ENCODE measurements at places on chromosomes 13 and 19.

DNA sequence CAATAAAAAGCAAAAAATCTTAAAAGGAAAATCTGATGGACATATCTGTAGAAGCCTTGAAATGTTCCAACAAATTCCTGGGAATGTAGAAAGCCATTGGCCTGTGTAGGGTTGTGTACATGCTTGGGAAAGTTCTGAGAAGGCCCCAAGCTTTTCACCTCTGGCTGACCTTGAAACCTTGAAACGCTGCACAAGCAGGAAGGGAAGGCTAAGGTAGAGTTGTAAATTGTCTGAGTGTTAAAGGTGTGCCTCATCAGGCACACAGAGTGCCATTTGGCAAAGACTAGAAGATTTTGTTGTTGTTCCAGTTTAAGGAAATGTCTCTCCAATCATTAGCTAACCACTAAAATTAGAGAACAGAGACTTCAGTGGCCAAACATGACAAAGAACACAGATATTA lies 10.4 kb downstream of the TSKS start:
- no peak for DNase-seq

GRCh38 chr13:44266305-44266704 lies 107.3 kb upstream of the SERP2 start:
- no peak for DNase-seq

GRCh38 chr19:7328647-7329046 lies 20.1 kb upstream of the ARHGEF18 start:
- DNase-seq, result no peak

DNA sequence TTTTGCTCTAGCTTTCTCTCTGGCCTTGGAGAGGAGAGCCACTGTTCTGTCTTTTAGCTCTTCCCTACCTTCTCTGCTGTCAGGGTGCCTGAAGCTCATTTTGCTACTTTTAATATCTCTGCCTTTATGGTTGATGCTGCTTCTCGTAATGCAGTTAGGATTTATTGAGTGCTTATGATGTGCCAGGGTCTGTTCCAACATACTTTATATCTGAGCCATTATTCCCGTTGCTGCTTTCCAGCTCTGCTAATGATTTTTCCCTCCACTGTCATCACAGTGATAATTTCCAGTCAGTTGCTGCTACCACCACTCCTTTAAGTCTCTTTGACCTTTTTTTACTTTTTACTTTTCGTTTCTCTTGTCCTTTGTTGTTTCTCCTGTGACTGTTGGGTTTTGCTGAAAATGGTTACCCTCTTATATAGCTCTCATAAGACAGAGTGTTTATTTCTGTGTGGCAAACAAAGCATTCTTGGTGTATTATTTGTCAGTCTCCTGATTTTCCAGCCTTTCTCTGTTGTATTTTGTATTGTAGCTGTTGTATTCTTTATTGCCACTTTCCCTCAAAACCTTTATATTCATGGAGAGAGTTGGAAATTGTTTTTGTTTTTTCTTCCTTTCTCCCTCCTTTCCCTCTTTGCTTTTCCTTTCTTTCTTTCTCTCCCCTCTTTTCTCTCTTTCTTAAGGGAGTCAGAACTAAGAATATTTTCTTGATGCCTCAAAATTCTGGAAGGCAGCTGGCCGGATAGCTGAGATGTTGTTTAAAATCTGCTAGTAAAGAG lies 37.4 kb downstream of the COG6 start:
- DNase-seq, result no peak

- no peak for DNase-seq
These were observed 6.9 kb downstream of the KANK3 start for GRCh38 chr19:8336072-8336569.

- DNase-seq, result no peak
These were observed 17.3 kb upstream of the SUPT20H start for GRCh38 chr13:37076818-37077217.

- no peak for DNase-seq
These were observed 1.5 kb downstream of the NEK5 start for GRCh38 chr13:52127378-52127777.

DNA sequence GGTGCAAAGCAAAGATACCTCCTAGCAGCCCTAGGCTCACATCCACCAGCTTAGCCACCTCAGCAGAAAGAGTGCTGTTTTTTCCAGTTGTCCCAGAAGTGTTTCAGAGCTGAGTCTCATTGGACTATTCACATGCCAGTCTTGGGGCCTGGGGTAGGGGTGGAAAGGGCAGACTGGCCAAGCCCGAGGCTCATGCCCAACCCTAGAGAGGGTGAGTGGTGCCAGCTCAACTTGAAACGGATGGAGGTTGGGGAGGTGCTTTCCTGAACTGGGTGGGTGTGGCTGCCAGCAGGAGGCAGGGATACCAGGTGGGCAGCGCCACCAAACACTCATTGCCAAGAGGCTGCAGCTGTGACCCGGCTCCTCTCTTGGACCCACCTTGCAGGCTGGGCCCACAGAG lies 116.9 kb downstream of the DPF1 start:
- no peak for DNase-seq

GRCh38 chr13:105276571-105276970 lies 1258.9 kb downstream of the EFNB2 start:
- no peak for DNase-seq

DNA sequence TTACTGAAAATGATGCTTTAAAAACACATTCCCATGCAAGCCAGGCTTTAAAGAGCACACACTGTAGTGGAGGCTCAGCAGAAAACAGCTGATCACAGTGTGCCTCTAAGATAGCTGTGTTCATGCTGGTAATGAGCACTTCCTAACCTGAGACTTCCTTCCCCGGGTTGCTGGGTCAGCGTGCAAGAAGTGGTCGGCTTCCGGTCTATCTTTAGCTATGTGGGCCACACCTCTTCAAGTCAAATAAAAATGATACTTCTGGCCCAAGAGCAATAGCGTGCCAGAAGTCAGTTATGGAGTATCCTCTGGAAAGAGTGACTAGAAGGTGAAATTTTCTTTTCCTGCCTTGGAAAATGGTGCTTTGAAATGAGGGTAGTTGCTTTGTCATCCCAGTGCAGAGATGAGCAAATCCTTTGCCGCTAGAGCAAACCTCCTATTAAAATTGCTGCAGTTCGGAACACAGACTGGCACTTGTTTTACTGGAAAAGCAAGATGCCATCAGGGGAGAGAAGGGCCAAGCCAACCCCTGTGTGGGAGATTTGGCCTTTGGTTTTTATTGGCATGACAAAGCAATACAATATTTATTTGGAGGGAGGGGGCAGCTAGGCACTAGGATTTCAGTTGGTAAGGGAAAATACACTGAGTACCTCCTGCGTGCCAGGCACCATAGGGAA lies 64.2 kb downstream of the ARHGAP35 start:
- no peak for DNase-seq

- DNase-seq, result no peak
These were observed 14.8 kb downstream of the RABAC1 start for GRCh38 chr19:41944336-41944735.

DNA sequence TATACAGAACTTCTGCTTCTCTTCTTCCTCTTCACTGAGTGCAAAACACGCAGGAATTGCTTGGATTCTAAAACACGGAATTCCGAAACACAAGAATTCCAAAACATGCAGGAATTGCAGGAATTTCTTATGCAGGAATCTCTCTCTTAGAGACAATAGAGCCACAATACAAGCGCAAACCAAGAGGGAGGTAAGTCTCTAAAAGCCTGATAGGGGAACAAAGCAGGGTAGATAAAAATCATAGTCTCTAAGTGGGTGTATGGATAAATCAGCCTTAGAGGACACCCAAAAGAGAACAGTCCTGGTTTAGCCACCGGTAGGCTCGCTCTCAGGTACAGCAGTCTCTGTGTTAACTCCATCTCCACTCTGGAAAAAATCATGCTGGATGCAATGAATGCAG lies 112.9 kb downstream of the LHFPL6 start:
- no peak for DNase-seq

DNA sequence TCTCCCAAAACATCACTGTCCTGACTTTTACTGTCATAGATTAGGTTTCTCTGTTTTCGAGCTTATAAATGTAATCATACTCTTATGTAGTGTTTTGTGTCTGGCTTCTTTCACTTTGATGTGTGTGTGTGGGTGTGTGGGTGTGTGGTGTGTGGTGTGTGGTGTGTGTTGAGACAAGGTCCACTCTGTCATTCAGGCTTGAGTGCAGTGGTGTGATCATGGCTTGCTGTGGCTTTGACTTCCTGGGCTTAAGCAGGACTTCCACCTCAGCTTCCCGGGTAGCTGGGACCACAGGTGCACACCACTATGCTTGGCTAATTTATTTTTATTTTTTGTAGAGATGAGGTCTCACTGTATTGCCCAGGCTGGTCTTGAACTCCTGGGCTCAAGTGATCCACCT lies 59.6 kb downstream of the PDS5B start:
- DNase-seq, result no peak

DNA sequence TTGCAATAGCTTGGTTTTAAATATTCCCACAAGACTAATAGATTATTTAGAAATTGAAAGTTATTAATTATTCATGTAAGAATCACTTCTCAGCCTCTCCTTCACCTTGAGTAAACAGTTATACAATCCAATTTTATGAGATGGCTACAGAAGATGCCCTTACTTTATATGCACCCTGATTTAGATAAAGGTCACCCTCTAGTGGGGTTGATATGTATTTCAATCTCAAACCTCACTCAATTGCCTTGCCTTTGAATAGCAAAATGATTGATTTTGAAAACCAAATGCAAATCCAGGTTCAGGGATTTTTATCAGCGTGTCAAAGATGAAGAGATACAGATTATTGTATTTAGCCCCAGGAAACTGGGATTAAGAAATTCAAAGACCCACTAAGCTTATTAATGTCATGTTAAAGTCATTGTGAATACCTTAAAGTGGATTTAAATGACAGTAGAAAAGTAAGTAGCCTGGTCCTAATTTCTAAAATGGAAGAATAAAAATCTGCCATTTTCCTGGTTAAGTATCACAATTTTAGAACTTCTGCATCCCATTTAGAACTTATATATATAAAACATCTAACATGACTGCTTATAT lies 305.1 kb downstream of the ITGBL1 start:
- DNase-seq, result no peak

DNA sequence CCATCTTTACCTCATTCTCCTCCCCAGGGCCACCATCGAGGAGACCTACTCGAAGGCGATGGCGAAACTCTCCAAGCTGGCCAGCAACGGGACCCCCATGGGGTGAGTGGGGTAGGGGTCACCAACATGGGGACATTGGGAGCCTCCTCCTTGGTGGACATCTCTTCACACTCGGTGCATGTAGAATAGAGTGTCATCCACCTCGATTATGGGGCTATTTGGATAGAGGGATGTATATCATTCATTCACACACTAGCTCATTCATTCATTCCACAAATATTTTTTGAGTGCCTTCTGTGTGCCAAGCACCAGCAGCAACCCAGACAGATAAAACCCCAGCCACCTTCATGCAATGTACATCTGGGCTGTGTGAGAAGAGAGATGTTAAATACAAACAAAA lies 13.1 kb downstream of the FCHO1 start:
- no peak for DNase-seq

- DNase-seq, result peak; percentile 34
These were observed 4.8 kb downstream of the GPR42 start for GRCh38 chr19:35375505-35376307.

- no peak for DNase-seq
These were observed 33.0 kb upstream of the ZNF808 start for GRCh38 chr19:52494518-52494917.

GRCh38 chr13:105282406-105283285 lies 1252.8 kb downstream of the EFNB2 start:
- no peak for DNase-seq

- DNase-seq, result no peak
These were observed 541 bp downstream of the ASPDH start for GRCh38 chr19:50512999-50513745.

GRCh38 chr13:109235901-109236300 lies 550.5 kb downstream of the IRS2 start:
- DNase-seq, result no peak

GRCh38 chr13:107043021-107043956 lies 475.4 kb upstream of the ARGLU1 start:
- DNase-seq, result no peak

DNA sequence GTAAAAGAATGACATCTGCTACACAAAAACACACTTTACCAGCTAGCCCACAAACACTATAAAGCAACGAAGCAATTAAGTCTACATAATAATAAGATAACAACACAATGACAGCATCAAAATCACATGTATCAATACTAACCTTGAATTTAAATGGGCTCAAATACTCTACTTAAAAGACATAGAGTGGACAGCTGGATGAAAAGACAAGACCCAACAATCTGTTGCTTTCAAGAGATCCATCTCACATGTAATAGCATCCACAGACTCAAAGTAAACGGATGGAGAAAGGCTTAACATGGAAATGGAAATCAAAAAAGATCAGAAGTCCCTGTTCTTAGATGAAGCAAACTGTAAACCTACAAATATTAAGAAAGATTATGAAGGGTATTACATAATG lies 2175.9 kb downstream of the PCDH9 start:
- no peak for DNase-seq

GRCh38 chr19:40416918-40417642 lies 3.9 kb upstream of the PRX start:
- peak; percentile 44 for DNase-seq

DNA sequence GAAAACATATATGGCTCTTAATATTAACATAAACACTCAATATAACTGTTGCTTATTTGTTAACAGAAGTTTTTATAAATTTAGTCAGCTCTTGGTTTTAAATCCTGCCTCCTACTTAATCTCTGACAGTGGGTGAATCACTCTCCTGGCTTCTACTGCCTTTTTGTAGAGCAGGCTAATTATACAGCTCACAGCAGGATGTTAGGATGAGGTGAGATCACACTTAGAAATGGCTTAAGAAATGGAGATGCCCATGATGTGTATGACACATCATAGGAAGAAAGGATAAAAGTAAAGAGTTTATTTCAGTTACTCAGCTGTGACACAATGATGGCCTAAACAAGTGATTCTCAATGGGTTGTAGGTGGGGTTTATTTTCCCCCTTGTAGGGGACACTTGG lies 345.6 kb downstream of the SPRY2 start:
- DNase-seq, result no peak

GRCh38 chr19:54456423-54457373 lies 6.9 kb downstream of the LENG9 start:
- DNase-seq, result no peak

GRCh38 chr19:48363500-48363809 lies 285 bp downstream of the TMEM143 start:
- no peak for DNase-seq

GRCh38 chr19:11247934-11248333 lies 8.5 kb downstream of the ANGPTL8 start:
- DNase-seq, result no peak

DNA sequence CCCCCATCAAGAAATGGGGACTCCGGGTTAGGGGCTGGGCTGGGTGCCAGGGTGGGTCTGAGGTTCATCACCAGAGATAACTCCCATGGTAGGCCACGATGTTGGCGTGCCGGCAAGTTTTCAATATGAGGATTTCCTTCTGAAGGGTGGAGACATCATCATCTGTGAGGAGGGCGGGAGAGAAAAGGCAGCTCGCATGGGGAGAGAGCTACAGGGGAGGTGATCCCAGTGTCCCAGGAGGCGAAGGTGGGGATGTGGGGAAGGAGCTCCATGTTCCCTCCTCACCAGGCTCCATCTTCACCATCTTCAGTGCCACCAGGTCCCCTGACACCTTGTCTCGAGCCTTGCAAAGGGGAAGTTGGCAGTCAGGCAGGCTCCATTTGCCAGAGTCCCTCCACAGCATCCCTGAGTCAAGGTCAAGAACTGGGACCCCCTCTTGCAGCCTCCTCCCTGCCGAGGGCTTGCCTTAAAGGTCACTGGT lies 430 bp downstream of the MAP4K1 start:
- no peak for DNase-seq

- no peak for DNase-seq
These were observed 38.0 kb upstream of the C13orf42 start for GRCh38 chr13:51148952-51149573.

- DNase-seq, result no peak
These were observed 686.7 kb downstream of the DIAPH3 start for GRCh38 chr13:59477011-59477410.

GRCh38 chr19:4951656-4952055 lies 17.3 kb upstream of the KDM4B start:
- no peak for DNase-seq
